ENCODE measurements at places on chromosomes 11 and 22. TPM values are rescaled to one million over a fixed set of nuclear protein-coding genes. Genes with fewer than 3 reads are reported as not detected.

The SVIP gene
- total RNA-seq: 20.2 TPM

DNA sequence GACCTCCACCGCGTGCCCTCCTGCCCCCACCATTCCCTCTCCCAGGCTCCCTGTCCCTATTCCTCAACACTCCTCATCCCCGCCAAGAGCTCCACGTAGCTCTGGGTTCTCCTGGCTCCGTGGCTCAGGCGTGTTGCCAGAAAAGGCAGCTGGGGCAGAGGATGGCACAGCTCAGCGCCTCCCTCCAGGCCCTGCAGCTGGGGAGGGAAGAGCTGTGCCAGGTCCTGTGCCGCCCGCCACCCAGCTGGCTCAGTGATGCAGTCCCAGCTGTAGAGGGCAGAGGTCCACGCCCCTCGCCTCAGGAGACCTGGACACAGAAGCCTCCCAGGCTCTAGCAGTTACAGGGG is 4.2 kb downstream of the ARHGAP1 start:
- no peak for DNase-seq

DNA sequence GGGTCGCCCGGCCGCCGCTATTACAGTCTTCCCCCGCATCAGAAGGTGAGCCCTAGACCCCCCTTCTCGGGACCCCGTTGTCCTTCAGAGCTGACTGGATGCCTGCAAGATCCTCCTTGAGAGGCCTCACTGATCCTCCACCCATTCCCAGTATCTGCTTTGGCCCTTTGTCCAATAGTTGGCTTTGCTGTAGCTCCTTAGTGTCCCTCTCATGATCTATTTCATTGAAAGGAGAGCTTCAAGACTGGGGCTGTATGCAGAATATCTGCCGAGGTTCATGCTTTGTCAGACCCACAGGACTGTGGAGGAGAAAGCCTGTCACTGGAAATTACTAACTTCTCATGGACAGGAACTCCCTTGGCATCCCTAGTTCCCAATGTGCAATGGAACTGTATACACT is 499 bp downstream of the DLAT start:
- no peak for DNase-seq

DNA sequence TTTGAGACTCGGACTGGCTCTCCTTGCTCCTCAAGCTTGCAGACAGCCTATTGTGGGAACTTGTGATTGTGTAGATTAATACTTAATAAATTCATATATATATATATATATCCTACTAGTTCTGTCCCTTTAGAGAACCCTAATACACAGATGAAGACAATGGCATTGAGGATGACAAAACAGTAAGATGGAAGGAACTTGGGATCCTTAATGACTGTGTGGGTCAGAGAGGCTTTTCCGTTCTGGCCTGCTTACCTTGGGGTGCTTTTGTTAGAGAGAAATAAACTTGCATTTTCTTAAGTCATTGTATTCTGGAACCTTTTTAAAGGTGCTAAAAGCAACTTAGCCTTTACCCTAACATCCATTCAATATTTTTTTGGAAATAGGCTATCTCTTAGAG is 49.6 kb upstream of the RRAS2 start:
- no peak for DNase-seq

DNA sequence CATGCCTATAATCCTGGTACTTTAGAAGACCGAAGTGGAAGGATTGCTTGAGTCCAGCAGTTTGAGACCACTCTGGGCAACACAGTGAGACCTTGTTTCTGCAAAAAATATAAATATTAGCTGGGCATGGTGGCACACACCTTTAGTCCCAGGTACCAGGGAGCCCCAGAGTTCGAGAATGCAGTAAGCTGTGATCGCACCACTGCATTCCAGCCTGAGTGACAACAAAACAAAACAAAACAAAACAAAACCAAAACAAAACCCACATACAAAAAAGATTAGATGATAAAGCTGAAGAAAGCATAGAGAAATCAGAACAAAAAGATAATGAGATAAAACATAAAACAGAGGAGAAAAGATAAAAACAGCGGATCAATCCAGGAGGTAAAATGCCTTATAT is 62.1 kb downstream of the TCF20 start:
- DNase-seq: no peak

DNA sequence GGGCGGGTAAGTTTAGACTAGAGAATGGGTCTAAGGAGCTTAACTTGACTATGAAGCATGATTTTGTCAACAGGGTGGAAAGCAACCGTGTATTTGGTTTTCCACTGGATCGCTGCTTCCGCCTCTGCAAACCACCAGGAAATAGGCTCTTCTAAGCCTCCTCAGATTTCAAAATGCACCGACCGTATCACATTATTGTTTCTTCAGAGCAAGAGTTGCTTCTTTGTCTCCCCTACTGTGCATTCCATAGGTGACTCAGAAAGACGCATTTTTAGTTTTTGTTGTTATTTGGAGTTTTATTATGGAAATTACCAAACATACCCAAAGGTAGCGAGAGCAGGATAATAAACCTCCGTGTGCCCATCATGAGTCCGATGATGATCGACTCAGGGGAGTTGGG is 64.3 kb upstream of the RASD2 start:
- DNase-seq: no peak

DNA sequence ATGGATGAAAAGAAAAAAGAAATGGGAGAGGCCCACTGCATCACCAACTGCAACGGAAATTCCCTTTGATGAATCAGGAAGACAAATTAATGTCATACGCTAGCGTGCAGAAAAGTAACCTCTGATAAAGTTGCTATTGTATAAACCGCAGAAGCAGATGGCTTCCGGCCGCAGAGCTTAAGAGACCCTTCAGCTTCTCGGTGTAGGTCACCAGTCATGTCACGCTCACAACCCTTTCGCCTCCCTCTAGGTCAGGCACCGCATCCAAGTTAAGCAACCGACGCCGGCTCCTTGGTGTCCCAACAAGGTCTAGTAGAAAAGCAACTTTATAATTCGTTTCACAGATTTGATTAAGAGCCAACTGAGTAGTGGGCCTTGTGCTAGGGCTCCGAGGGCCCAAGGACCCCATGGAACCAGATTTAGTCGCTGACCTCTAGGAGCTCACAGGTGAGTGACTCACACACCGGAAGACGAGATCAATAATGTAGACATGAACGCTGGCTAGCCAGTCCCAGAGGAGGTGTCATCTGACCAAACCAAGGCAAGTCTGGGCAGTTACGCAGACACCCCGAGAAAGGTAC is 1.2 kb upstream of the ZFP91 start:
- peak; percentile 84 for DNase-seq

The RRP7A gene
- total RNA-seq: 32.2 TPM

GRCh38 chr11:126383339-126384335 is 28.2 kb downstream of the ST3GAL4 start:
- no peak for DNase-seq

DNA sequence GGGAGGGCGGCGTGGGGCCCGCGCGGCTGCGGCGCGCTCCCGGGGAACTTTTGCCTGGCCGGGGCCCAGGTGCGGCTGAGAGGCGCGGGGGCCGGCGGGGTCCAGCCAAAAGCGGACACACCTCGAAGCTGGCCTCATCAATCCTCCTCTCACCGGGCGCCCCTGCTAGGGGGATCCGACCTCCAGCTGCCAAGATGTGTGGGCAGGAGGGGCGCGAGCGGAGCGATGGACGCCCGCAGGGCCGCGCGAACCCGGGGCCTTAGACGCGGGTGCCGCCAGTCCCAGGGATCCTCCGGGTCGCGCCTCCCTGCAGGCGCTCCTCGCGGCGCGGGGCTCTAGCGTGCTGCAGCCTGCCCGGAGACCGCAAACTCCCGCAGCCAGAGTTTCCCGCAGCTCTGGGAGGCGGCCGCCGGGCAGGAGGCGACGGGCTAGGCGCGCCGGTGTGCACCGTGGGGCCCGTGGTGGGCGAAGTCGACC is 785 bp downstream of the IGSF9B start:
- DNase-seq: no peak

GRCh38 chr22:32874976-32875375 is 73.5 kb downstream of the TIMP3 start:
- DNase-seq: no peak

The DSCAML1 gene
- 5.0 TPM for total RNA-seq

The SCN4B gene
- 2.6 TPM for total RNA-seq

The SCGB1A1 gene
- total RNA-seq: not detected

All from mucosa of descending colon (tissue), 3 donors.